ENCODE measurements at places on chromosomes 6 and 20. TPM values are rescaled to one million over a fixed set of nuclear protein-coding genes. Genes with fewer than 3 reads are reported as not detected.

- peak; percentile 32 for DNase-seq
These were observed 59.2 kb downstream of the STMND1 start for GRCh38 chr6:17161076-17161475.

Gene GPR63
- polyA plus RNA-seq = 3.4 TPM

DNA sequence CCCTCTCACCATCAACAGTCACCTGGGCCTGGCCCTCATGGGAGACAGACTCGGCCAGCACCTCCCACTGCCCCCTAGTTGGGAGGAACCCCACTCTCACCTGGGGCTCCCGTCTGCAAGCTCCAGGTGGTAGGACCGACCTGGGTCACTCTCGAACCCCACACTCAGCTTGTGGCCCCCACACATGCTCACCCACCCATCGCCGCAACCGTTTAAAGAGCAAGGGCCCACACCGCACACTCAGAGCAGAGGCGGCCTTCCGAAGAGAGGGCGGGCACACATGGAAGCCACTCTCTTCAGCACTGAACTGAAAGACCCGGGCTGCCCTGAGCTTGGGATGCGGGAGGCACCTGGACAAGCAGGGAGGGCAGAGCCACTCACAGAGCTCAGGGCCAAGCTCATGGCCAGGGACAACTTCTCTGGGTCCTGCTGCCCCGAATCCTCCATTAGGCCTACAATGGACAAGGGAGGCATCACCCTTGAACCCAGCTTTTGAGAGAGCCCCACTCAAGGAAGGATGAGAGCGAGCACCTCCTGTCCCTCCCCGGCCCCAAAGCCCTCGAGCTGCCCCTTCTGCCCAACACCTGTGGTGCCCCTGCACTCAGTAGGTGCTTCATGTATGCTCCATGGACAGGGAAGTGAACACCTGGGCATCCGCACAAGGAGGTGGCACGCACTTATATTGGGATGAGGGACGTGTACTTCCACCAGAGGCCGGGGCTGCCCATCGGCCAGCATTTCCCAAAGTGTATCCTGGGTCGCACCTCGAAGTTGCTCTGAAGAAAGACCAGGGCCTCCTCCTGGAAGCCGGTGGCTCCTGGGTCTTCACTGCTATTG lies 50.4 kb downstream of the YTHDF1 start:
- DNase-seq = no peak

Gene BCAS1
- polyA plus RNA-seq = 0.54 TPM

Data from right lung (tissue), 10 donors.